ENCODE measurements at places on chromosomes 16 and 17.

GRCh38 chr16:51450376-51450775, 299.3 kb upstream of the SALL1 start:
- DNase-seq = no peak

DNA sequence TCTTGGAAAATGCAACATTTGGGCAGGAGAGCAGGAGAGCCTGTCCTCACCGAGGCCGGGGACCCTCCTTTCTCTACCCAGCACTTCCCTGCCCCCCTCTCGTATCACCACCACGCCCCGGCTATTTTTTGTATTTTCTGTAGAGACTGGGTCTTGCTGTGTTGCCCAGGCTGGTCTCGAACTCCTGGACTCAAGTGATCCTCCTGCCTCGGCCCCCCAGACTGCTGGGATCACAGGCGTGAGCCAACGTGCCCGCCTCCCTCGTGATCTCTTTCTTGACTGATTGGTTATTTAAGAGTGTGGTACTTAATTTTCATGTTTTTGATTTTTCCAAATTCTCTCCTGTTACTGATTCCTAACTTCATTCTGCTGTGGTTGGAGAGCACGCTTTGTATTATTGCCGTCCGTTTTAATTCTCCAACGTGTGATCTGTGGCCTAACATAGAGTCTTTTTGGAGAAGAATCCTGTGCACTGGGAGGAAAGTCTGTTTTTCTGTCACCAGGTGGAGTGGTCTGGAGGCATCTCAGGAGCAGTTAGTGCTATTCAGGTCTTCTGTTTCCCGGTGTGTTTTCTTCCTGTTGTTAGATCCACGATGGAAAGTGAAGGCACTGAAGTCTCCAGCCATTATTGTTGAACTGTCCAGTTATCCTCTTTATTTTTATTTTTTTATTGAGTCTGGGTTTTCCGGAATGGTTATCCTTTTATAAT, 40.4 kb downstream of the ZNF778 start:
- DNase-seq = no peak

- DNase-seq = no peak
These were observed 10.9 kb upstream of the SP2 start for GRCh38 chr17:47884905-47885730.

DNA sequence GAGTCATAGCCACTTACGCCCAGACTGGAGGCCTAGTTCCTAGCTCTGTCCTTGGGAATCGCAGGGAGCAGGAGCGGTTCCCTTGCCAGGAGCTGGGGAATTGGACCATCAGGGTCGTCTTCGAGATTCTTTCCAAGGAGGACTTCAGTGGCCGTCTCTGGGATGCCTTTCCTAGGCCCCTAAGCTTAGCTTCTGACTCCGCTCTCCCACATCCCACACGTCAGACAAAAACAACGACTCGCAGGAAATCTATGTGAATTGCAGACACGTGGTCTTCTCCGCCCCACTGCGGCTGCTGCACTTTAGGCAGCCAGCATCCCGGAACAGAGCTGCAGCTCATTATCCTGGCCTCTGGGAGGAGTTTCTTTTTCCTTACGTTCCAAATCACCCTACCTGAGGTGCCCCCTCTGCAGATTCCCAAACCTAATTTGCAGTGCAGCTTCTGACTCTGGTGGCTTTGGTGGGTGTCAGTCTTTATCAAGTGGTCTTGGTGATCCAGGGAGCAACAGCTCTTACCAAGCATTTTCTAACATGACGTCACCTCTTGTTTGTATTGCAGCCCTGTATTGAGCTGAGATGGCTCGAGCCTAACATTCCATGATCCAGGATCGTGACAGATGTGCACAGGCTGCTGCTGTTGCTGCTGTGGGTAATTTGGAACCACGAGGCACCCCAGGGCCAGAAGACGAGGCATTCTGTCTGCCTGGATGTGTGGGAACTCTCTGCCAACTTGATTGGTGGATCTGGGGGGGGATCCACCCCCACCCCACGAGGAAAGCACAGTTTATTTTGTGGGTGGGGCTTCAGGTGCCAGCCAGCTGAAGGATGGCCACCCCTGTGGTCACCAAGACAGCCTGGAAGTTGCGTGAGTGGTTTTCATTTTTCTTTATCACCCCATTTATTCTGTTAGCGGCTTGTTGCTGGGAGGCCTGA, 1.1 kb downstream of the KATNB1 start:
- peak; percentile 58 for DNase-seq

- DNase-seq = no peak
These were observed 68.8 kb downstream of the ITFG1 start for GRCh38 chr16:47392081-47392480.

GRCh38 chr17:31570951-31571892, 179.7 kb downstream of the RAB11FIP4 start:
- DNase-seq = no peak

DNA sequence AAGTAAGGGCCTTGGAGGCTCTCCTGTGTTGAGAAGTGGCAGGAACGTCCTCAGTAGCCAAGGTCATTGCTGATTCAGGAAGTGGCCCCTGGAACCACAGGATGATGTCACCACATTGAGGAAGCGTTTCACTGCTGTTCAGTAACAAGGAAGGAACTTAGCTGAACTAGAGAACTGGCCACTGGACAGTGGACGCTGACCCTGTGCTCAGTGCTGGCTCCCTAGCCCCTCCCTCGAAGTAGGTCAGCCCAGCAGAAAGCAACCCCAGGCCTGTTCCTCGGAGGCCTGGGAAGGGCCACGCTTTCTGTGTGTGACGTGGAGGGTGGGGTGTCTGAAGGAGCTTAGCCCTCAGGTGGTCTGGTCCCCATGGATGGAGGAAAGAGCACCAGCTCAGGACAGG, 58.3 kb downstream of the B9D1 start:
- no peak for DNase-seq

GRCh38 chr17:726271-726919, 6.0 kb upstream of the TLCD3A start:
- DNase-seq = no peak

DNA sequence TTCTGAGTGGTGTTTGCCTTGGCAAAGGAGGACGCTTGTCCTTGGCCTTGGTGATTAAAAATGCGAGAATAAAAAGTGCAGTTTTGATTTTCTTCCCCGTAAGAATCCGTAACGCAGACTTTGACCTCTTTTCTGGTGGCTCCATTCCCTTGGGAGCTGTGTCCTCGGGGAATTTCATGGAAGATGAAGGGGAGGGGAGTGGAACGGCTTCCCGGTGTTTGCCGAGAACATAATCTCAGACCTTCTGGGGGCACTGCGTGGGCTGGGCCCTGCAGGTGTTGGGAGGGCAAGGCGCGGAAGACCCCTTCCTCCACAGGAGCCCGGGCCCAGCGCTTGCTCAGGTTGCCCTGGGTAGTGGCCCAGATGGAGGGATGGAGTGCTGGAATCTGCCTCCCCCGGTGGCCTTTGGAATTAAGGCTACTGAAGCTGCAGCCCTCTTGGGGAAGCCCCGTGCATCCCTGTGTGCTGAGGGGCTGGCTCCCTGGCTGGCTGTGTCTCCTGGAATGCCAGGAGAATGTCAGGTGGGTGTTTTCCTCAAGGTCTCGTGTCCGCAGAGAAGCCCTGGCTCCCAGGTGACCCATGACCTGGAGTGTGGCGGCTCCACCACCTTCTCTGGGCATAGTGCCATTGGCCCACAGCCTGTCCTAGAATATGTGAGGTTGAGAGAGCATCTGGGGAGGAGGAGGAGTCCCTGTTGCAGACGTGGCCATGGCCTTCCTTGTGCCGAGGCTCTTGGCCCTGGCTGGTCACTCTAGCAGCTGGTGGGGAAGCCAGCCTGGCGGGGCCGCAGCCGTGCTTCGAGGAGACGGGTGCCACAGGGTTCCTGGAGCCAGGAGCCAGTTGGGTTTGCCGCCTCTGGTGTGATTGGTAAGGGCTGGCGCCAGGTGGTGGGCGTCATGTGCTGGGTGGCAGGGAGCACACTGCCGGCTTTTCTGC, 3.1 kb downstream of the BAIAP2 start:
- no peak for DNase-seq

- no peak for DNase-seq
These were observed 1736.9 kb downstream of the TP53TG3F start for GRCh38 chr16:35196313-35196712.

DNA sequence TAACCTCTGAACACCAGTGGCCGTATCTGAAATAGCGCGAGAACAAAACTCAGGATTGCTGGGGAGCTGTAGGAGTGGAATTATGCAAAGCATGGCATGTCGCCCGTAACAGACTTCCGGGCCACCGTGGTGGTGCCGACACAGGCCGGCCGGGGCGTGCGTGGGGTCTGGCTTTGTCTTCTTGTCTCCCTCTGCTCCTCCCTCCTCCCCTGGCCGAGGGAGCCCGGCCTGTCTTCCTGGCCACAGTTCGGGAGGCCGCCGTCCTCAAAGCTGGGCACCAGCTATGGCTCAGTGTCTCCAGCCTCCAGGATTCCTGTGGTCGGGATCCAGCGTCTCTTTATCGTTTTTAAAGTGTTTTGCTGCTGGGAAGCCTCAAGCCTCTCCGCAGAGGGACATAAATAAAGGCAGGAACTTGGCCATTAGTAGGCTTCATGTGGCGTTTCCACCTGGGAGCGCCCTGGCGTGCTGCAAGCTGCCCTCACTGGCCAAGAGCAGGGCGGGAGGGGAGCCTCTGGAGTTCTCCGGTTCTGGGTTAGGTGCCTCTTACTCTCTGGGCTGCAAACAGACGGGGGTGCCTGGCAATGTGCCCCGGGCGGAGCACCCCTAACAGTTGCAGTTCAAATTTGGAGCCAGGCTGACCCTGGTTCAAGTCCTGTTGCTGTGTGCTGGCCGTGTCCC, 22.0 kb upstream of the NPTX1 start:
- no peak for DNase-seq

DNA sequence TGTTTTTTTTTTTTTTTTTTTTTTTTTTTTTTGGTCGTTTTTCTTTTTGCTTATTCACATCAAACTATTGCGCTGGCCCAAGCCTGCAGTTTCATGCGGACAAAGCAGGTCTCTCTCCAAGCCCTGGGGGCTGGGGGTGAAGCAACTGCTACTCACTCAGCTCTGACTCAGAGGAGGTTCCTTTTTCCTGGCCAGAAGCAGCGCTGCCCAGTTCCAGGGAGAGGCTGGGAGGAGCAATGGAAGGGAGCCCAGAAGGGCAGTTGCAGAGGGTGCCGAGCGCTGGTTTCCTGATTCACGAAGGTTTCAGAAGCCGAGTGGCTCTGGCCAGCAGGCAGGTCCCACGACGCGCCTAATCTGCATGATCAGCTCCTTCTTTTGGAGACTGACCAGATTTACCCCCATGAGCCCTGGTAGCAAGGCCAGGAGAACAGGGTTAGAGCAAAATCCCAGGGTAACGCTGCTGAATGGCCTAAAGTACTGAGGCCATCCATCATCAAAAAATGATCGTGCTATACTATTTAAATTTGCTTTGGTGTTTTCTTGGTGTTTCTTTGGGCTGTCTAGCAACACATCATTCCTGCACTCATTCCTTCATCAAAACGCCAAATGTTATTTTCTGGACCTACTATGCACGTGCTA, 144.7 kb upstream of the SOX9 start:
- no peak for DNase-seq

DNA sequence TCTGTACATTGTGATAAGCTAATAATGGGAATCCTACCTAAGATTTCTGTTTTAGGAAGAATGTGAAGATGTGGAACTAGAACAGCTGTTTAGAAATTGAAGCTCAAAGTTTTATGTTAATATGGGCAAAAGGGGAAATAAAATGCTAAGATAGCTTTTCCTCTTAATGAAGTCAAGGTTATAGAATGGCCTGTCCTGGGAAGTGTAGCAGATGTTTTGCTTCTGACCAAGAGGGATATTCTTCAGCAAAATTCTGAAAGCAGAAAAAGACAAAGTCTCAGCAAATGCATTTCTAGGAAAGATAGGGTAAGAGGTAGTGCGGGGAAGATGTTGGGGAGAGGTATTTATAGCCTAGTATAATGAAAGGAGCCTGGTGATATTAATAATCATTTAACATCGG, 13.1 kb downstream of the MAP3K3 start:
- no peak for DNase-seq

DNA sequence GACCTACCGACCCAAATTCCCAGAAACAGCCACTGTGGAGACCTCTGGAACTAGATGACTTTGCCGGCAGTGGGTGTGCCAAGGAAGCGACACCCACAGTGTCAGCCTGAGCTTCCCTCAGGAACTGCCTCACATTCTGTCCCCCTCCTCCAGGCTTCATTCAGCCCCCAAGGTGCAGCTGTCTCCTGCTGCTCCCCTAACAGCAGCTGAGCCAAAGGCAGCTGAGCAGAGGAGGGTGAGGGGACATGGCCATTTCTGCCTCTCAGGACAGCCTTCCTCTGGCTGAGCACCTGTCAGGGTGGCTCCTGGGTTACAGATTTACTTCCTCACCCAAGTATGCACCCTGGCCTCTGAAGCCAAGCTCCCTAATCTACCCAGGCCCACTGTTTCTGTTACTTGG, 22.1 kb upstream of the MTMR4 start:
- no peak for DNase-seq

DNA sequence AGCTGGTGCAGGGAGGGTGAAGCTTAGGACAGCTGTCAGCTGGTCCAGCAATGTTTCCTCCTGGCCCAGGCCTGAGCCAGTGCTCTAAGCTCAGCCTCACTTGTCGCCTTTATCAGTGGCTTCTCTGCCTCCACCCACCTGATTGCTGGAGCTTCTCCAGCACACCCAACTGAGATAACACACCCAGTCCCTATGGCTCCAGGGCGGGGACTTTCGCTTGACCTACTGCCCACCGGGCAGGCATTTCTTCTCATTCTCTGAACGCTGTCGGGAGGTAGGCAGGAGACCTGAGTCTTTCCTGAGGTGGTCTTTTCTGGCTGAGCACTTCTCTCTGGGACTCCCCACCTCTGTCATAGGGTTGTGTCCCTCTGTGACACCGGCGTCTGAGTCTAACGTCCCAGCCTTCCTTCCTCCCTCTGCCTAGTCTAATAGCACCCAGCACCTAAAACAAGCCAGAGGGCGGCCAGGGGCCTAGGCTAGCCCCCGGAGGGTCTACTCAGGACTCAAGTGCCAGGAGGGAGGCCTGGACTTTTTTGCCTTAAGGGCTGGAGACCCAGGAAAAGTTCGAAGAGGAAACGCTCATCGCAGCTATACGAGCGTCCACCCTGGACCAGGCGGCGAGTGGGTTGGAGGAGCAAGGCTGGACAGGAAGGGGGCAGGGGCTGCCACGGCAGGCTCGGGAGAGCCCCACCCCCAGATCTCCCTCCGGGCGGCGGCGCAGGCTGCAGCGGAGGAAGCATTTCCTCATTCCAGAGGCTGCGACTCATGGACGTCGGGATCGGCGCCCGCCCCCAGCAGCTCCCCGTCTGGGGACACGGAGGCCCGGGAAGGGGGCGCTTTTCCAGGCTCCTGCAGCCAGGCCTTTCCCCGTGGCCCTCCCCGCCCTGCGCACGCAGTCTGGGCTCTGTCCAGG, 756 bp downstream of the TAX1BP3 start:
- DNase-seq = peak; percentile 16

DNA sequence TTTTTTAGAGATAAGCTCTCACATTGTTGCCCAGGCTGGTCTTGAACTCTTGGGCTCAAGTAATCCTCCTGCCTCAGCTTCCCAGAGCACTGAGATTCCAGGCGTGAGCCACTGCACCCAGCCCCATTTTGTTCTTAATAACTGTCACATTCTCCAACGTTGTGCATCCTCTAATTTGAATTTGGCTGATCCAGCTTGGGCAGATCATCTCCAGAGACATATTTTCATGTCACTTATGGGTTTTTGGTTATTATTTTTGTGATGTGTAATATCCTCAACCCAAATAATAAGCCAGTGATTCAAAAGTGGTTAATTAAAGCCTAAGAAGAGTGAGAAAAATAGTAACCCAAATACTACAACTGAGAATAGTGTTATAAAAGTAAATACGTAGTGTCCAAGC, 16.2 kb upstream of the COL1A1 start:
- DNase-seq = no peak

GRCh38 chr16:86051368-86052114, 152.6 kb downstream of the IRF8 start:
- DNase-seq = no peak

- no peak for DNase-seq
These were observed 322.5 kb downstream of the PMP22 start for GRCh38 chr17:14942526-14943190.

GRCh38 chr17:64148699-64149098, 18.8 kb upstream of the ERN1 start:
- DNase-seq = peak; percentile 21

All from activated CD4-positive, alpha-beta T cell treated with anti-CD3 and anti-CD28 coated beads, Interleukin-2, amount 50 U/mL, for 16 hours (primary cell).